Lung microvascular endothelial cell (primary cell): ENCODE measurements at places on chromosomes 2 and 18.

DNA sequence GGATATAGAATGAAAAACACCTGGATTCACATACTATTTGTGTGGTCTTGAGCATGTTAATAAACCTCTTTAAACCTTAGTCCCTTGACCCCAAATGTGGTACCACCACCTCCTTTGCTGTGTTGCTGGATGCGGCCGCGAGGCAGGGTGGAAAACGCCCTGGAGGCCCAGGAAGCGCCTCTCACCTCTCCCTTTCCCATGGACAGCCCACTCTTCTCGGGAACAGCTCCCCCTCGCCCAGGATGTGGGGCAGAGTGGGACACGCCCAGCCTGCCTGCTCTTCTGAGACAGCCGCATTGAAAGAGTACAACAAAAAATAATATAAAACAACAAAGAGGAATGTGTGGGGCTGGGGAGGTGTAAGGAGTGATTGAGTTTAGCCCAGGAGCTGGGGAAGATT is 549.0 kb upstream of the ID2 start:
- no peak for DNase-seq

DNA sequence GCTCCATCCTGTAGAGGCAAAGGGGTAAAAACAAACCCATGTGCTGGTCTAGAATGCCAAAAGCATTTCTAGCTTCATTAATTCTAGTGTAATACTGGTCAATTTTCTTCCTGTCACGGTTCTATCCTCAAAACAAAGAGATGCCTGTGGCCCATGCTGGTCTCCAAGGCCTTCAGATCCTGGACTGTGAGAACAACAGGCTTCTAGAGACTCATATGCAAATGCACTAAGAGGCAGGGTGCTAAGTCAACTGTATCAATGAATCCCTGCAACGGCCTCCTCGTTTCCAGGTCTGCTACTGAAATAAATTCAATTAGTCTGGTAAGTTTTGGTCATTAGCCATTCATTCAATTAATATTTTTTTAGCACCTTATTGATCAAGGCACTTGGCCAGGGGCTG is 4.0 kb downstream of the IFT172 start:
- no peak for DNase-seq

- DNase-seq = peak; percentile 48
Measured at GRCh38 chr2:112488201-112488600, 6.2 kb downstream of the TTL start.

- DNase-seq = no peak
Measured at GRCh38 chr18:30481871-30482270, 560.7 kb downstream of the DSC3 start.

- no peak for DNase-seq
Measured at GRCh38 chr2:44942304-44943030, 965 bp downstream of the SIX3 start.

GRCh38 chr18:37424507-37424906 is 141.1 kb downstream of the CELF4 start:
- DNase-seq = no peak

DNA sequence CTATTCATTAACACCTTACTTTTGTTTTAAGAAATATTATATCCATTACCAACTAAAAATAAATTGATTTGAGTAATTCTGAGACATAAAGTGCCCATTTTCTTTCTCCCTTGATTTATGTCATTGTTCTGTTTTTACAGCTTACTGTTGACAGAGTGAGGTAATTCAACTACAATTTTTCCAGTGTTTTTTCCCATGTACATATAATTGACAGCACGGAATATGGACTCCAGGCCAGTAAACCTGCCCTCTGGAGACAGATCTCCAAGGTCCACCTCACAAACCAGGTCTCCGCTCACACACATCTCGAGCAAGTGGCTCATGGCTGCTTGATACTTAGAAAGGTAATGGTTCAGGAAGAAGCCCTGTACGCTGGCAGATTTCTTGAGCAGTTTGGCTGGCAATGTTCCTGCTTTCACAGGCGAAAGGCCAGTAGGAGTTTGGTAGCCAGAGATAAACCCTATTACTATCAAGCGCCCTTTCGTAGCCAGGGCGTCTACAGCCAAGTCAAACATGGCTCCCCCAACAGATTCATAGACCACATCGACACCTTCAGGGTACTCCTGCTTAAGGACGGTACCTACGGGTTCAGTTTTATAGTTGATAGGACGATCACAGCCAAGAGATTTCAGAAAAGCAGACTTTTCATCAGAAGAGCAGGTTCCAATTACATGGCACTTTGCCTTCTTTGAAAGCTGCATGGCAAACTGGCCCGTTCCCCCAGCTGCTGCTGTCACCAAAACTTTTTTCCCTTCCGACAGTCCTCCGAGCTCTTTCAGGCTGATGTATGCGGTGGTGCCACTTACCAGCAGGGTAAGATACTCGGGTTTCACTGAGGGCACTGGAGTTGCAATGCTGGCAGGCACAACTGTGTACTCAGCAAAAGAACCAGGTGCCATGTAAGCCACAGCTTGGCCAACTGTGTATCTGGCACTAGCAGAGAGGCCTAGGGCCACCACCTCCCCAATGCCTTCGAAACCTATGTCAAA is 7.4 kb downstream of the PTGR3 start:
- no peak for DNase-seq

GRCh38 chr18:74722237-74722636 is 124.6 kb downstream of the ZNF407 start:
- DNase-seq = peak; percentile 60

GRCh38 chr2:216666461-216667233 is 28.7 kb downstream of the IGFBP5 start:
- DNase-seq = peak; percentile 69

DNA sequence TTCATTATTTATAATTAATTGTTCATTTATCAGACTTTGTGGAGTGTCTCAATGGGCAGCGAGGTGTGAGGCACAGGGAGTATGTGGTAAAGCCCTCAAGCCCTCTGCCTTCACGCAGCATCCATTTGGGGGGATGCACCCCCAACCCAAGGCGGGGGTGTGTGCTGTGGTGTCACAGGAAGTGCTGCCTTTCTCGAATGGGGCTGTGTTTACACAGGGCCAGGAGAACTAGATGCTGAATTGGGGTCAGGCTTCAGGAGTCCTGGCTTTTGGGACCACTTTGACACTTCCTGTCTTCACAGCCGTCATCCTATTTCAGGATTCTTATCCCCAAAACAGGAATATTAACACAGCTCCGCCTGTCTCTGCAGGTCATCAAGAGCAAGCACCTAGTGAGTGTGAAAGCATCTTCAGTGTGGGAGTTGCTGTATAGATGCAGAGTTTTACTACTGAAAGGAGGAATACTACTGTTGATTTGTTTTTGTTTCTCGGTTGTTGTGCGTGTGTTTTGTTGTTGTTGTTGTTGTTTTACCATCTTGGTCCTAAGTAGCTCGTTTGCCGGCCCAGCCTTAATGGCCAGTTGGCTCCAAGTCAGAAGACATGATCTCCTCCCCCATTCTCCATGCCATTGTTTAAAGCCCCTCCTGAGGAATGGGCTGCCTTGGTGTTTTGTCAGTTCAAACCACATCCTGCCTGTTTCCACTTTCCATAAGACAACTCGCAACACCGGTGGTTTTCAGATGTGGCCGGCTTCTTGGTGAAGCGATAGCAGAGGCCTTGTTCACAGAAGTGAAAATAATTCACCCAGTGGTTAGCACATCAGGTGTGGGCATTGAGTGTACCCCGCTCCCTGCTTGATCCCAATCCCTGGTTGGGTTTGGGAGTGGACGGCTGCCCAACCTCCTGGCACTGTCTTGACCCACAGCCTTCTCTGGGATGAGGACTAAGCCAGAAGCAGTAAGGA is 221.3 kb downstream of the BCL2 start:
- no peak for DNase-seq

- DNase-seq = no peak
Measured at GRCh38 chr18:77711096-77711495, 461.4 kb downstream of the GALR1 start.

GRCh38 chr2:8215159-8215863 is 466.5 kb upstream of the ID2 start:
- DNase-seq = no peak

DNA sequence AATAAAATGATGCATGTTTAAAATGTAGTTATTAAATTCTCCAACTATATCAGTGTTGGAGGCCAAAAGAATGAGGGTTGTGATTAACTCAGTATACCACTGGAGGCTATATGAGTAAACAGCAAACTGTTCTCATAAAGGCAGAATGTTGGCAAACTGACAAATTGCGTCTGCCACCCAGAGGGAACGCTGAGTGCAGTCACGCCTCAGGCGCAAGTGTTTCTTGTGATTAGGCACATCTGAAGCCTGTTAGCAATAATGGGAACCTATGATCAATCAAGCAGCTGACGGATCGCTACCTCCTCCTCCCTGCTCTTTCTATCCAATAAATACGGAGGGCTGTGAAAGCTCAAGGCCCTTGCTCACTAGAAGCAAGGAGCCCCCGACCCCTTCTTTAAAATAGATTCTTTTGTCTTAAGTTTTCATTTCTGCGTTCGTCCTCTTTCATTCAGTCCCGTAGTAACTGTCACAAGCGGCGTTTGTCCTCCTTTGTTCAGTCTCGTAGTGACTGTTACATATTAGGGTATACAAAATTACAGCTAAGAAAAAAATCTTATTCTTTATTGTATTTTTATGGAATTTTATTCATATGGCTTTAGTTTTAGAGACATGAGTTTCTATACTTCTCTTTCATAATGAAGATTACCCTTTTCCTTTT is 16.3 kb upstream of the RMND5A start:
- peak; percentile 52 for DNase-seq

DNA sequence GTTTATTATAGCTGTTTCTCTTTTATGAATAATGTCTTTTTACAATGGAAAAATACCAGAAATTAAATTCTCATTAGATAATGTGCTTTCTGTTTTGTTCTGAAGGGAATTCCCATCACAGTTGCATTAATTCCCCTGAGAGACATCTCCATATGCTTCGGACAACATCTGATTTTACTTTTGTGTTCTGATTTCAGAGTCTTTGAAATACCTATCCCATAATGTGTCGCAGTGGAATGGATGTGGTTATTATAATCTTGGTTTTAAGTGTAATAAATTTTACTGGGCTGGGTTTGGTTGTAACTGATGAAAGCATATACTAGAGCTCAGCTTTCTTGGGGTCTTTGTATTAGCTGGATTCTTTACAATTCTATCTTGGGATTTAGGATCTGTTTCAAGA is 12.5 kb downstream of the SPTBN1 start:
- DNase-seq = no peak

DNA sequence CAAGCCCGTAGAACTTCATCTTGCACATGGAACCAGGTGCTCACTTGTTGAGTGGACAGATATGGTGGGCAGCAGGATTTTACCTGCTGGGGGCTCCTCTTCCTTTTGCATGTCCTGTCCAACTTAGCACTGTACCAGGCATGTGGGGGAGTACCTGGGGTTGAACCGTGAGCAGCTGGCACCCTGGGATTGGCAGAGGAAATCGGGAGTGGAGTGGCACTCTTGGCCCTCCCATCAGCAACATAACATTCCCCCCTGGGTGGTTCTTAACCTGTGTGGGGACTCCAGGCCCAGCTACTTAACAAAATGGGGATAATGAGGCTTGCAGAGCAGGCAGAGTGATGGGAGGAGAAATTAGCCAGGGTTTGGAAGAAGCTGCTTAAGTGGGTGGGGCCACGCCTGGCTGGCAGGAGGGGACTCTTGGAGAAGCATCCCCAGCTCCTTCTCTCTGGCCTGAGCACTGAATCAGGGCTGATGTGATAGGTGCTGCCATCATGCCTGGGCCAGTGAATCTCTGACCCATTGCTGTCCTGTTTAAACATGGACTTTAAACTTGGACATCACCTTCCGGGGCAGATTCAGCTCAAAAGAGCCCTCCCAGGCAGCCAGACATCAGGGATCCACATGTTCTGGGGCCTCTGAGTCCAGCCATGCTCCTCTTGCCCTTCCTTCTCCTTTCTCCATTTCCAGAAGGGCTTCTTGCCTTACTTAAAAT is 15.5 kb downstream of the FOSL2 start:
- no peak for DNase-seq

- no peak for DNase-seq
Measured at GRCh38 chr2:103004426-103004942, 242.7 kb downstream of the TMEM182 start.

DNA sequence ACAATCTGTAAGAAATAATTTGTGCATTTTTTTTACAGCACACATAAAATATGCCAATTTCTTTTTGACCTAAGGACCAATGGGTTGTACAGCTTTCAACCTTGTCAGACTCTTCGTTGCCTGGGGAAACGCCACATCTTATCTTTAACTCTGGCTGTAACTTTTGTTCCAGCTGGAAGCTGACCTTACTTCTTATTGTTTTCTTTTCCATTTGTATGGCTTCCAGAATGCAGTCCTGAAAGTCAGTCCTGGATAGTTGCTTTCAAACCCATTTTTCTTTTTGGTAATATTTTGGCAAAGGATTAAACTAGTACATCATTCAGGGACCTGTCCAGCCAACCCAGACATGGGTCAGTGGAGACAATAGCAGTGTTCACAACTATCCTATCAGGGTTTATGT is 686.5 kb upstream of the CDH2 start:
- no peak for DNase-seq

DNA sequence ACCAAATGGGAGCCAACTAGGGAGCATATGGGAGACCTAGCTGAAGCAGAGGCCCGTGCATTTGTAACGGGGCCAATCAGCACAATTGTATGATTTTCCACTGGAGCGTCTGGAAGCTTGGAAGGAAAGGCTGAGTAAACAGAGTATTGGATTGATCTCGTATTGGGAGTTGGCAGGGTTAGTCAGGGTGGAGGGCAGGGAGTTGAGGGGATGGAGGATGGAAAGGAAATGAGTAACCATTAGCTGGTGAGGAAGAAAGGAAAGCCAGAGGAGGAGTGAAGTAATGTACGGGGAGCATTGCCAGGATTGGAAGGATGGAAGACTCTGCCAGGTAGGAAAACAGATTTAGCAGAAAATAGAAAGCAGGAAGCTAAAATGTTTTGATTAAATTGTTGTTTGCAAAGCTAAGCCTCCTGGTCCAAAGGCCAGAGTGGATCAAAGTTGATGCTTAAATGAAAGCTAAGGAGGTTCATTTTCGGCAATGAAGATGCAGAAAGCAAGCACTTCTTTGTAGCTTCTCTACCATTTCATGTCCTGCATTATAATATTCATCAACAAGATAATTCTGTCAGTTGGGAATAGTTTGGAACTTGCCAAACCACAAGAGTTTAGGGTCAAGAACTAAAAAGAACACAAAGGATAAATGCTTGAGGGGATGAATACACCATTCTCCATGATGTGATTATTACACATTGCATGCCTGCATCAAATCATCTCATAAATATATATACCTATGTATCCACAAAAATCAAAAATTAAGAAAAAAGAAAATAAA is 75.6 kb upstream of the TTN start:
- peak; percentile 82 for DNase-seq
